ENCODE measurements at places on chromosomes 4 and X.

GRCh38 chrX:18377796-18378195 lies 23.3 kb upstream of the SCML2 start:
- DNase-seq = no peak

DNA sequence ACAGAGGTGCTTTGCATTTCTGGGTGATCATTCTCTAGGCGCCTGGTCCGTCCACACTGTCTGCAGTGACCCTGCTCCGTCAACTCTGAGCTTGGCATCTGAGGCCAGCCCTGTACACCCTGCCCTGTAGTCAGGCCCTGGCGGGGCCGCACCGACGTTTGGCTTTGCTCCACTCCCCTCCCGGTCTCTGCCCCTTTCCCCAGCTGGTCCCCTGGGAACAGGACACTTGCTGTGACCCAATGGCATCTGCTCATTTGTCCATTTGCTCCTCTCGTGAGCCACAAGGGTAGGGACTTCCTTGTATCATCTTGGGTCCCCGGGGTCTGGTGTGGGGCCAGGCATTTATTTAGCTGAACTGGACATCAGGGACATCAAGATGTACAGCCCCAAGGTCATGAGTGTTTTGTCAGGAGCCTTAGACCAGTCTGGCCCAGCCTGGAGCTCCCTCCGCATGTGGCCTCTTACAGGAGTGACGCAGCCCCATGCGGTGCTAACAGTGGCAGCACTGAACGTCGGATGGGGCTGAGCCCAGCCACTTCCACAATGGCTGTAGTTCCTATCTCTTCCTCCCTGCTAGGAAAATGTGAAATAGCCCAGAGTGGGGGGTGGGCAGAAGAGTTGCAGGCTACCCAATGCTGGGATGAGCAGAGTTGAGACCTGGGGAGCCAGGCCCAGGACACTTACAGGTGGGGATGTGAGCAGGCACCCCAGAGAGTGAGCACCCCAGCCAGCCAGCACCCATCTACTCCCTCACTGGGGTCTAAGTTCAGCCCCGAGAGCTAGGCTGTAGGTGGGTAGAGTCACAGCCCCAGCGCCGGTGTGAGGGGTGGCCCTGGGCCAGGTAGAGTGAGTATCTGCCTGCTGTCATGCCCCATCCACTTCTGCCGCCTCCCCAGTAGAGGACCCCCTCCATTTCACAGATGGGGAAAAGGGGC lies 2.0 kb upstream of the SH3BP2 start:
- DNase-seq = no peak

GRCh38 chrX:13994104-13994503 lies 35.6 kb downstream of the GEMIN8 start:
- no peak for DNase-seq

GRCh38 chr4:111689731-111690130 lies 455.5 kb upstream of the FAM241A start:
- no peak for DNase-seq

- DNase-seq = no peak
Observed at GRCh38 chr4:37737466-37737865, 51.3 kb upstream of the RELL1 start.

- no peak for DNase-seq
Observed at GRCh38 chr4:166823126-166823525, 411.2 kb downstream of the SPOCK3 start.

- DNase-seq = no peak
Observed at GRCh38 chr4:184528051-184528450, 53.7 kb upstream of the IRF2 start.

GRCh38 chrX:17031827-17032226 lies 85.4 kb downstream of the REPS2 start:
- DNase-seq = no peak

Data from stimulated activated CD4-positive, alpha-beta T cell treated with anti-CD3 and anti-CD28 coated beads, Interleukin-1b, Interleukin-23, amount 100 ng/mL, for 4 hours (primary cell).